ENCODE measurements at places on chromosomes 4 and X.

GRCh38 chrX:46704767-46705386, 54.0 kb downstream of the SLC9A7 start:
- DNase-seq, result no peak

DNA sequence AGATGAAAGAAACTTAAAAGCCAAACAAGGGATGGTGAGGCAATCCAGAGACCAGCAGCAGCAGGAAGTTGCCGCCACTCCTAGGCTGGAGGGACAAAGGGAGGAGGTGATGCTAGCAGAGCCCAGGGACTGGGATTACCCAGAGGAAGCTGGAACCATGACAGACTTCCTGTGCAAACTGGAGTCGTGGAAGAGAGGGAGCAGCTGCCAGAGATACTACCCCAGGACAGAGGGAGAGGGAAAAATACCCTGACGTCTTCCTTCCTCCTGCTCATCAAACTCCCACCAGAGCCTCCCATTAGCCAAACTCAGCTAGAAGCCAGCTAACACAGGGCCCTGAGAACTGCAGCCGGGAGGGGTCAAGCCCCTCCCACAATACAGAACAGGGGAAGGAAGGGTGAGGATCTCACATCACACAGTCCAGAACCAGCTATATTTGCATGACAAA, 101.2 kb upstream of the KLF3 start:
- no peak for DNase-seq

- peak; percentile 8 for DNase-seq
Measured at GRCh38 chr4:103996064-103996463, 276.3 kb upstream of the TACR3 start.

DNA sequence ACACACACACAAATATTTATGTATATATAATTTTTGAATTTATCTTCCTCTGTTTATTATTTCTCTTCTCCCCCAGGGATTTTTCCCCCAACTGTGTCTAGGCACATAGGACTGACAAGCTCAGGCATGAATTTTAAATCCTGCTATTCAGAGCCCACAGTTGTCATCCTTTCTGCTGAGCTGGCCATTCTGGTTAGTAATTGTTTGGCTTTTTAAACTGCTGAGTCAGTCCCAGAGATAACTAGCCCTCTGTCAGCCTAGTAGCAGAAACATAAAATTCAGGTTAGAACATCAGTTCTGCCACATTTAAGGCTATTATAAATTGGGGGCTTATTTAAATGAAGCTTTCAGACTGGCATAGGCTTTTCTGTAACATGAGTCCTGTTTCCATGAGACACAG, 151.7 kb upstream of the MAOA start:
- no peak for DNase-seq

GRCh38 chr4:73831569-73831968, 4.9 kb upstream of the CXCL6 start:
- DNase-seq, result no peak

GRCh38 chr4:98908182-98908581, 20.8 kb downstream of the EIF4E start:
- no peak for DNase-seq

DNA sequence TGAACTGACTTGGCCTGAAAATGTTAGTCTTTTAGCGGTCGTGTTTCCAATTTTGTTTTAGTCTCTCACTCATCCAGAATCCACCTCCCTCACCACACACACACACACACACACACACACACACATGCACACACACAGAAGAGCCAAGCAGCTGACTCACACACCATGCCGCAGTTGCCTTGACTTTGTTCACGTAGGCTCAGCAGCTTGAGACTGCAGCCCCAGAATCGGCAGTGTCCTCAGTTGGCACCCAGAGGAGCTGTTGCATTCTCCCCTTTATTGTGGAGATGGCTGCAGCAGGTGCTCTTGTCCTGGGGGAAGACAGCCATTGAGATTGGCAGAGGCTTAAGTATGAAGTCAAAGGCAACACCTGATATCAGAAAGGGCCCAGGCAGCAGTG, 20.9 kb upstream of the XPNPEP2 start:
- DNase-seq, result peak; percentile 44
